Stimulated activated CD8-positive, alpha-beta memory T cell treated with anti-CD3 and anti-CD28 coated beads, Interleukin-7, amount 100 ng/mL, for 48 hours (primary cell): ENCODE measurements at places on chromosomes 3 and 15.

DNA sequence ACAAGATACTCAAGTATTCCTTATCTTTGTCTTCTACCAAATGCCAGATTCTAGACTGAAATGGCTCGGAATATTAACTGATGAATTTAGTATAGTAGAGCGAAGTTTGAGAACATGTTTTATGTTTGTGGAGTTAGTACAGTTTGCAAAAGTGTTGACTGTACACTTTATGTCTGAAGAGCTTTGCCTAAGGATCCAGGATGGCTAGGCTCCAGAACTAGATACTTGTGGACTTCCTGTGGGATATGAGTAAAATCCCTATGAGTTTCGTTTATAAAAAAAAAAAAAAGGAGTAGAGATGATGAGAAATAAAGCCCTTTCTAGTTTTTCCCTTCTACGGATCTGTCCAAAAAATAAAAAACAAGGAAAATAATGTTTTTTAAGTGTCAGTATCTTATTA, 96.7 kb downstream of the TP63 start:
- DNase-seq, result no peak

- DNase-seq, result peak; percentile 45
Observed at GRCh38 chr3:108124337-108125152, 33.7 kb upstream of the CD47 start.

DNA sequence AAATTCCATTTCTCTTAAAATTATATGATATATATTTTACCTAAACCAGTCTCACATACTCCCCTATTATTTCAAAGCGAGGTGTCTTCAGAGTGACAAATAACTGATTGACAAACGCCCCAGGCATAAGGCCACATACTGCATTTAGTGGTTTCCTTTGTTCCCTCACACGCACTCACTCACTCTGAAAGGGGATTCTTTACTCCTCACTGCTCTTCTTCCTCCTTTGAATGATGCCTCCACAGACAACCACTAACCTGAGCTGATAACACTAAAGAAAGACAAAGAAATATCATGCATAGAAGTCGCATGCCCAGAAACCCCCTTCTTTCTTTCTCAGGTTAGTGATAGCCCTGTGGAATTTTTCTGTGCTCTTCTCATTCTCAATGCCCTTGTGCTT, 24.1 kb upstream of the BBX start:
- no peak for DNase-seq

DNA sequence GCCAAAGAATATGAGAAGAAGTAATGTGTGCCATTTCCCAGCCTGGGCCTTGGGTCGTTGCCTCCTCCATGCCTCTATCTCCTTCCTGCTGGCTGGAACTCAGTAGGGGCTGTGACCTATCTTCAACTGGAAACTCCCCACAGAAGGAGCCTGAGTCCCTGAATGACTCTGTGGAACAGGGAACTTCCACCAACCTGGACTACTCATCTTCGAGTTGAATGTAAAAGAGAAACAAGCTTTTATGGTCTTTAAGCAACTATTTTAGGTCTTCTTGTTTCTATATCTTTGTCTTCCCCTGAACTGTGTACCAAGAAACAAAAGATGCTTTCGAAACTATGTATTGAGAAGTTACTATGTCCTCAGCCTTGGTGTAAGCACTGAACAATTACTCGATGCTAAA, 355.3 kb upstream of the NR2F2 start:
- no peak for DNase-seq

DNA sequence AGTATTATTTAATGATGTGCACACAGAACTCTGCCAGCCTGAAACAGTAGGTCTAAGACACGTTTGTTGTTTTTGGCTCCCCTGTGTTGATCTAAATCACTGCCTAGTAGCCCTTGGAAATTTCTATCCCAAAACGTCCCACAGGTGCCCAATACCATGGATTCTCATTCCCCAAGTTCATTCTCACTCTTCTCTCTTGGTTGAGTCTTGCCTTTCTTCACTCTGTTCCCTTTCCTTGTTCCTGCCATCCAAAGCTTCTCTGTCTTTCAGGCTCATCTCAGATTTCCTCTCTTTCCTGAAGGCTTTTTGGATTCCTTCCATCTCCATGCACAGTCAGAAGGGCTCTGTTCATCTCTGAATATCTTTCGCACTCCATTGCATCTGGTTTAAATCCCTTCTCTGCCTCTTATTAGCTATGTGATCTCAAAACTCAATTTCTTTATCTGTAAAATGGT, 54.2 kb downstream of the PPARG start:
- no peak for DNase-seq

DNA sequence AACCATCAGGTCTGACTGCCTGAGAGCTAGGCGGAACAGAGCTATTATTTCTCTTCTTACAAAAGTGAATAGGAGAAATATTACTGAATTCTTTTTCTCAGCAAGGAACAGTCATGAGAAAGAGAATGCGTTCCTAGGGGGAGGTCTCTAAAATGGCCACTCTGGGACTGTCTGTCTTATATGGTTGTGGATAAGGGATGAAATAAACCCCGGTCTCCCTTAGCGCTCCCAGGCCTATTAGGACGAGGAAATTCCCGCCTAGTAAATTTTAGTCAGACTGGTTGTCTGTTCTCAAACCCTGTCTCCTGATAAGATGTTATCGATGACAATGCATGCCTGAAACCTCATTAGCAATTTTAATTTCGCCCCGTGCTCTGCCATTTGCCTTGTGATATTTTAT, 20.1 kb upstream of the WDR5B start:
- no peak for DNase-seq

GRCh38 chr15:67850994-67851571, 11.2 kb upstream of the RNU6-1 start:
- no peak for DNase-seq

GRCh38 chr3:101950985-101951733, 101.8 kb downstream of the NFKBIZ start:
- DNase-seq, result no peak

GRCh38 chr15:44712346-44713005, 1.2 kb downstream of the B2M start:
- peak; percentile 39 for DNase-seq

DNA sequence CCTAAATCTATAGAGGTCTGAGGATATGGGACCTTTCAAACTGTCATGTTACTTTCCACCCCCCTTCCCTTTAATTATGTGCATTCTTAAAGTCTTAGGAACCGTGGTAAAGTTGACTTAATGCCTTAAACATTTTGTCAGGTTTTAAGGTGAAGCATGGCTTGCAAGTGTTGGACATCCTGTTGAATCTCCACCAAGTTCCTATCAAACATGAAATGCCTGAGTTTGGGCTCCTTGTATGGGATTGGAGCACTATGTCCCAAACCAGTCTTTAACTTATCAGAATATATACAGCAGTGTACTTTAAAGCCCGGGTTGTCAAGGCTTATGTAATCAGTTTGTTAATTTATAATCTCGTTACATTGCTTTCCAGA, 1.1 kb downstream of the SNRK start:
- DNase-seq, result no peak

DNA sequence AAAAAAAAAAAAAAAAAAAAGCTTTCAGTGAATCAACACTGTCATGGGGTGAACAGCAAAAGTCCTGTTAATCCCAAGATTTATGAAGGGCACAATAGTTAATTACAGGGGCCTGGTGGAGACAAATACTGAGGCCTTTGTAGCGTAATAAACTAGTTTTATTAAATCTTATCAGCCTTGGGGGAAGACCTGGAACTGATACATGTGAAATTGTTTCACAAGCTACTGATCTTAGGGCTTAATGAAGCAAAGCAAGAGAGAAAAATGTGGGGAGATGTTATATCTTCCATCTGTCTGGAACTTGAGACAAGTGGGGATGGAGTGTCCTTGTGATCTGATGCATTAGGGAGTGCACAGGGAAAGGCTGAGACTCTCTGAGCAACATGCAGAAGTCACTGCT, 47.9 kb upstream of the OSBPL11 start:
- DNase-seq, result no peak

- no peak for DNase-seq
Observed at GRCh38 chr3:101340591-101340990, 20.2 kb upstream of the IMPG2 start.

GRCh38 chr15:78979456-78980320, 34.8 kb upstream of the CTSH start:
- DNase-seq, result no peak

GRCh38 chr3:138588445-138588844, 5.6 kb downstream of the CEP70 start:
- DNase-seq, result no peak

- no peak for DNase-seq
Observed at GRCh38 chr3:197575362-197575761, 19.6 kb upstream of the BDH1 start.

- DNase-seq, result no peak
Observed at GRCh38 chr3:184238246-184238818, 8.9 kb downstream of the VWA5B2 start.

DNA sequence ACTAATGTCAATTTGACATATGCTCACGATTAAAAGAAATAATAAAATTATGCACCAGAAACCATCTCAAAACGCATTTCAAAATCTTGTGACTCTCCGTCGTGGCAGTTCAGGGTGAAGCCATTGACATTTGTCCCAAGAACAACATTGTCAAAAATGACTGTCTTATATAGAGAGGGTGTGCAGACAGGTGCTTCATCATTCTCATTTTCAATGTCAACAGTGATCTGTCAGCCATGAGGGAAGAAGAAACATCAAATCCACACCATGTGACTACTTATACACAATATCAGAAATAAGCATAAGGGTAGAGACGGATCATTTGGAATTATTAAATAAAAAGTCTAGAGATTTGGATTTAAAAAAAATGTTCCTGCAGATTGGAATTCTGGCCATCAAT, 65.1 kb upstream of the C3orf49 start:
- DNase-seq, result no peak

GRCh38 chr15:97998307-97999071, 38.0 kb downstream of the ARRDC4 start:
- no peak for DNase-seq

- no peak for DNase-seq
Observed at GRCh38 chr3:112333381-112334317, 693 bp downstream of the CD200 start.

- DNase-seq, result no peak
Observed at GRCh38 chr3:195876297-195877064, 31.9 kb downstream of the TNK2 start.

DNA sequence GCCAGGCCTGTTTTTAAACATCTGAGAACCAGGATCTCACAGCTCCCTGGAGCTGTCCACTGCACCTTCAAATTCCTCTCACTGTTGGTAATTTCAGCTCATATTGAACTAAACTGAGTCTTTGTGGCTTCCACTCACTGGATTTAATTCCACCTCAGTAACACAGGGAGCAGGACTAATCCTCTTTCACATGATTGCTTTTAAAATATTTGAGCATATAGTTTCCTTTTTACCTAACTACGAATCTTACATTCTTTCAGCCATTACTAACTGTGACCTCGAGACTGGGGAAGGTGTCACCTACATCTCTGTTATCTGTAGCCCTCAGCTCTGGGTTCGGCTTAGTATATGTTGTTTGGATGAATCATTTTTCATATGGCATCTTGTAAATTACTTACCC, 194.3 kb upstream of the C2CD4B start:
- no peak for DNase-seq

- no peak for DNase-seq
Observed at GRCh38 chr15:94607176-94607654, 375.9 kb downstream of the MCTP2 start.

GRCh38 chr3:72299823-72300222, 514.9 kb upstream of the PROK2 start:
- DNase-seq, result no peak

- DNase-seq, result no peak
Observed at GRCh38 chr3:186209810-186210752, 101.2 kb upstream of the ETV5 start.

DNA sequence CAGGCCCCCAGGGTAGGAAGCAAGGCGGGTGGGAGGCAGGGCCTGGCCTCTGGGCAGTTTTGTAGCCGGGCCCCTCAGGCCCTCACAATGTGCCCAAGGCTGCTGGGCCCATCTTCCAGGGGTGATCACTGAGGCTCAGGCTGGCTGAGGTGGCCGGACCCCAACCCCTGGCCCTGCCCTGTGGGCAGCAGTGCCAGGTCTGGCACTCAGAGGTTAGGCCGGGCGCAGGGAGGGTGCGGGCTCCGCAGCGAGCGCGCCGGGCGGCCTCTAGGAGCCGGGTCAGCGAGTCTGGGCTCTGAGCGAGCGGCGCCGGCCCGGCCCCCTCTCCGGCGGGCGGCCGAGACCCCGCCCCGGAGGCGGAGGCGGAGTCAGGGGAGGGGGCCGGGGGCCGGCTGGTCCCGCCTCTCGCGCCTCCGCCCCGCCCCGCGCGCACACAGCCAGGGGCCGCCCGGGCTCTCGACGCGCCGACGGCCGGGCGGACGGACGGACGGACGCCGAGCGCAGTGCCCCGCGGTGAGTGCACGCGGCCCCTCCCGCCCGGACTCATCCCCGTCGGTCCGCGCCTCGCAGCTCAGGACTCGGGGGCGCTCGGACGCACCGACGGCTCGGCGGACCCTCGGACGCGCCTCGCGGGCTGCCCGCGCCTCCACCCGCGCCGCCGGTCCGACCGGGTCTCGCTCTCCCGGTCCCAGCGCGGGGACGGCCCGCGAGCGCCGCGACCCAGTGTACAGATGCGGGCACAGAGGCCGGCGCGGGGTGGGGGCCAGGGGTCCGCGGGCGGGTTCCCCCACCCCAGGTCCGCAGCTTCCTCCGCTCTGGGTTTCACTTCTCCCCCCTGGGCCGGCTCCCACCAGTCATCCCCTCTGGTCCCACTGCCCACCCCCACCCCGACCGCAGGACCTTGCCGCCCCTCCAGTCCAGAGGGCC, at the start of gene FBLN2:
FBLN2 (plus strand) TSS at position 430 of the 927 bp plus-strand sequence. CDS start 21,231 bp downstream, outside the sequence.
- no peak for DNase-seq

DNA sequence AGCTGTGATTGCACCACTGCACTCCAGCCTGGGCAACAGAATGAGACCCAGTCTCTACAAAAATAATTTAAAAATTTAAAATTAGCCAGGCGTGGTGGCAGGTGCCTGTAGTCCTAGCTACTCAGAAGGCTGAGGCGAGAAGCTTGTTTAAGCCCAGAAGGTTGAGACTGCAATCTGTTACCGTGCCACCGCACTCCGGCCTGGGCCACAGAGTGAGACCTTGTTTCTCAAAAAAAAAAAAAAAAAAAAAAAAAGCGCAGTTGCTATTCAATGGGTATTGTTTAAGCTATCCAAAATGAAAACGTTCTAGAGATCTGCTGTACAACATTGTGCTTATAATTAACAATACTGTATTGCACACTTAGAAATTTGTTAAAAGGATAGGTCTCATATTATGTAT, 24.0 kb downstream of the ZNF148 start:
- DNase-seq, result no peak

DNA sequence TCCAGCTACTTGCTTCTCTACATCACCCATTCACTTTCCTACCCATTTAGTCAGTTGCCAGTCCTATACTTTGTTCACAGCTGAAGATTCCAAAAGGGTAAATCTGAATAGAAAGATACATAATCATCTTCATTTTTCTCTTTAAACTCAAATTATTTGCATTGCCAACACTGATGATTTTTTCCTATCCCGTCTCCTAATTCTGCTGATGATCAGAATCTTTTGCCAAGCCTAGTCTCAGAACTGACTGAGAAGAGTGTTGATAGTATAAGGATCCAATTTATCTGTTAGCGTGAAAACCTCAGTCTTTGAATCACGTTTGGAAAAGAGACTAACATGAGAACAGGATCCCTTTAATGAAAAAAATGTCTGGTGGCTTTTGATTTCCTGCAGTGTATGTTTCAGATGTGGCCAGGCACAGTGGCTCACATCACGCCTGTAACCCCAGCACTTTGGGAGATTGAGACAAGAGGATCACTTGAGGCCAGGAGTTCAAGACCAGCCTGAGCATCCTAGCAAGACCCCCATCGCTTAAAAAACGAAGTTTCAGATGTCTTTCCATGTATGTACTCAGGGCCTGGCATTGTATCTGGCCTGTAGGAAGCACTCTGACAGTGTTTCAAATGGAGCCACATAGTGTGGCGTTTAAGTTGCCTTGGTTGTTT, 169.4 kb downstream of the KLHL25 start:
- DNase-seq, result no peak

GRCh38 chr15:57427367-57427821, 51.1 kb downstream of the CGNL1 start:
- DNase-seq, result no peak
